ENCODE measurements at places on chromosomes 11 and 22. TPM values are rescaled to one million over a fixed set of nuclear protein-coding genes. Genes with fewer than 3 reads are reported as not detected.

GRCh38 chr22:46465793-46466192 lies 71.6 kb downstream of the CELSR1 start:
- no peak for DNase-seq

DNA sequence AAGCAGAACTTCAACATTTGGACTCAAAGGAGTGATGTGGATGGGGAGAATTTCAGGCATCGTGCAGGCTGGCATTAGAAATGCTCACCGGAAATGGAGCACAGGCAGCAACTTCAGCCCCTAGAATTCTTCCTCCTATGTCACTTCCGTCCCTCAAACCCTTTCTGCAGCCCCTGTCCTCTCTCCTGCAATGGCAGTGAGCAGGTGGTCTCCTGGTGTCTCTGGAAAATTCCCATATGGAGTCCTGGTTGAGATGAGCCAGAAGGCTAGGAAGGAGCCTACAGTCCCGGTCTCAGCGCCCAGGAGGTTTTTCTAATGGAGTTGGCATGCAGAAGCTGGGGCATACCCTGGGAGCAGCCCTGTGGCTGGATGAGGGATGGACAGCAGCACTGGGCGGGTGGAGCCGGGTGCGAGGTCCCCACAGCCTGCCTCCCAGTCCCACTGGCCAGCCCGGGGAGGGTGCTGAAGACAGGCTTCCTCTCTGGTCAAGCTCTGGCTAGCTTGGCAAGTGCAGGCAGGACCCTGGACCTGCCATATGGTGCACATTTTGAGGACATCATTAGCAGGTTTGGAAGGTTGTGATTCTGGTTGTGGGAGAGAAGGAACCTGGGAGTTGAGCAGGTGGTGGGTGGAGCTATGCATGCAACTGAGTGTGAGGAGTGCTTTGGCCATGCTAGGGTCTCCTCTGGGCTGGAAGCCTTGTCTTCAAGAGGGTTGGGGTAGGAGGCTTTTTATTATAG lies 59.8 kb upstream of the B3GAT1 start:
- no peak for DNase-seq

- peak; percentile 45 for DNase-seq
Observed at GRCh38 chr11:68843052-68843561, 1.4 kb upstream of the CPT1A start.

The C11orf91 gene
- total RNA-seq: not detected
